Heart right ventricle (tissue), 16 donors: ENCODE measurements at places on chromosomes 12 and 14. TPM values are rescaled to one million over a fixed set of nuclear protein-coding genes. Genes with fewer than 3 reads are reported as not detected.

RILPL2 gene
- 1.8 TPM for total RNA-seq

DNA sequence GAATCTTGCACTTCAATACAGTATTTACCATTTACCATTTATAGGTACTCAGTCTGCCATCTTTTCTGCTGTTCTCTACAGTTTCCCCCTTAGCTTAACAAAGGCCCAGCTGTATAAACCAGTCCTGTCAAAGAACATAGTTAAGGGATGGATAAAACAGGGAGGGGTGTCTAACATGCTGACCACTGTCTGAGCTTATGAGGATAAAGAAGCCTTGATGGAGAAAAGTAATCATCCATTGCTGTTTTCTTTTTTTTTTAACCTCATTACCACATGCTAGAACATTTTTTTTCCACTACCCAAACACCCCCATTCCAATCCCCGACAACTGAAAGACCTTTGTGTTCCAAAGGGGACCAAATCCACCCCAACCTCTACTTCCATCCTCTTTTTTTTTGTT lies 39.9 kb downstream of the SOX5 start:
- H3K36me3 ChIP-seq = no peaks in the 10 kb centered on the region
- no peak for DNase-seq
- no peak overlapping the region for H3K4me3 ChIP-seq

- peaks cover 25% of the 10 kb centered on the region for H3K4me1 ChIP-seq
- H3K36me3 ChIP-seq = no peaks in the 10 kb centered on the region
- no peak overlapping the region for H3K4me3 ChIP-seq
- peak overlapping the region; percentile 25 for H3K27ac ChIP-seq
- DNase-seq = no peak
Observed at GRCh38 chr12:31650918-31651317, 8.6 kb upstream of the ETFBKMT start.

GRCh38 chr12:131087302-131087818 lies 133.7 kb downstream of the ADGRD1 start:
- no peaks in the 10 kb centered on the region for H3K27me3 ChIP-seq
- no peak overlapping the region for H3K27ac ChIP-seq
- H3K36me3 ChIP-seq = no peaks in the 10 kb centered on the region
- no peaks in the 10 kb centered on the region for H3K4me1 ChIP-seq
- H3K4me3 ChIP-seq = no peak overlapping the region
- no peak for DNase-seq

DNA sequence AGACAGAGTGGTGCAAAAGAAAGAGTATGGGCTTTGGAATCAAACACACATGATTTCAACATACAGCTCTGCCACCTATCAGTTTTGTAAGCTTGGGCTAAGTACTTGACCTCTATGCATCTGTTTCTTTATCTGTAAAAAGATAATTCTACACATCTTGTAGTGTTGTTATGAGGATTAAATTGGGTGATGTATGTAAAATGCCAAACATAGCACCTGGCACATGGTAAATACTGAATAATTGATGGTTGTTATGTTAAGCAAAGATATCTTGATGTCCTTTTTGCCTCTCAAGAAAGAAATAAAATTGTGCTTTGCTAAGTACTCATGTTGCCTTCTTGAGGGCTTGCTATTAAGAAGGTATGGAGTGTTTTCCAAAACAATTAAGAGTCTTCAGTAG lies 2.3 kb upstream of the CSRP2 start:
- H3K36me3 ChIP-seq = no peaks in the 10 kb centered on the region
- H3K4me3 ChIP-seq = no peak overlapping the region
- no peak for DNase-seq
- no peaks in the 10 kb centered on the region for H3K27me3 ChIP-seq
- peaks cover 2% of the 10 kb centered on the region for H3K4me1 ChIP-seq

DNA sequence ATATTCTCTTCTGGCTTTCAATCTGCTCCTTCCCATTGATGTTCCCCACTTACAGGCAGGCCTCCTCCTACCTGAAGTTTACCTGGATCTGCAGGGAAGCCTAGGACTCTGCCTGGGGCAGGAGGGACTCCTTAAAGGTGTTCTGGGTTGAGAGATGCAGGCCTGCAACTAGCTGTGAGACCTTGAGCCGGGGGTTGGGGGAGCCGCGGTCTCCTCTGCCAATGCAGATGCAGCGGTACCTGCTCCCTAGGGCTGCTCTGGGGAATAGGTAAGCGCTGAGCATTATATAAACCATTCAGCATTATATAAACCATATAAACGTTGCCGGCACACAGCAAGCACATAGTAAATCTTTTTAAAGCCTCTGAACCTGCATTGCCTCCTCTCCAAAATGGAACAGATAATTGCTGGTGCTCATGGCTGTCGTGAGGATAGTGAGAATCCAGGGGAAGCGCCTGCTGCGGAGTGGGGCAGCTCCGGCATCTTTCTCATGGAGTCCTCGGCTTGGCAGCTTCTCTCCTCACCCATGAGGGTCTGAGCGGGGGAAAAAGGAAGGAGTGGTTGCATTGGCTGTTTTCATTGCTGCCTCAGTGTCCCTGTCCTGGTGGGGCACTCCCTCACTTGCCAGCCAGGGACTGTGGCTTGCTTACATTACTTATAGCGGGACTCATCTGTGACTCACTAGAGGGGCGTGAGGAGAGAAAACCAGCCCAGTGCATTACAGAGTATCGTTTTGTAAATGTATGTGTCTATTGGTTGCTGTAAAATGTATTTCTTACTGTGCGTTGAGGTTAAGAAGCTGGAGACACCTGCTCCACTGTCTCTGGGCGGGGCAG lies 12.5 kb upstream of the KRT80 start:
- no peak for DNase-seq
- H3K36me3 ChIP-seq = no peaks in the 10 kb centered on the region
- H3K4me3 ChIP-seq = no peak overlapping the region
- H3K4me1 ChIP-seq = peaks cover 18% of the 10 kb centered on the region

GRCh38 chr14:92680781-92681650 lies 67.4 kb downstream of the LGMN start:
- H3K4me3 ChIP-seq = no peak overlapping the region
- no peaks in the 10 kb centered on the region for H3K27me3 ChIP-seq
- H3K36me3 ChIP-seq = peaks cover 45% of the 10 kb centered on the region
- peaks cover 28% of the 10 kb centered on the region for H3K4me1 ChIP-seq

- no peaks in the 10 kb centered on the region for H3K27me3 ChIP-seq
- no peak for DNase-seq
- H3K4me3 ChIP-seq = no peak overlapping the region
- H3K36me3 ChIP-seq = no peaks in the 10 kb centered on the region
Observed at GRCh38 chr14:24064856-24065255, 6.5 kb upstream of the CPNE6 start.

- DNase-seq = no peak
- H3K36me3 ChIP-seq = no peaks in the 10 kb centered on the region
- no peaks in the 10 kb centered on the region for H3K27me3 ChIP-seq
- H3K4me1 ChIP-seq = no peaks in the 10 kb centered on the region
- H3K4me3 ChIP-seq = no peak overlapping the region
Observed at GRCh38 chr14:46245276-46245675, 406.3 kb downstream of the RPL10L start.

DNA sequence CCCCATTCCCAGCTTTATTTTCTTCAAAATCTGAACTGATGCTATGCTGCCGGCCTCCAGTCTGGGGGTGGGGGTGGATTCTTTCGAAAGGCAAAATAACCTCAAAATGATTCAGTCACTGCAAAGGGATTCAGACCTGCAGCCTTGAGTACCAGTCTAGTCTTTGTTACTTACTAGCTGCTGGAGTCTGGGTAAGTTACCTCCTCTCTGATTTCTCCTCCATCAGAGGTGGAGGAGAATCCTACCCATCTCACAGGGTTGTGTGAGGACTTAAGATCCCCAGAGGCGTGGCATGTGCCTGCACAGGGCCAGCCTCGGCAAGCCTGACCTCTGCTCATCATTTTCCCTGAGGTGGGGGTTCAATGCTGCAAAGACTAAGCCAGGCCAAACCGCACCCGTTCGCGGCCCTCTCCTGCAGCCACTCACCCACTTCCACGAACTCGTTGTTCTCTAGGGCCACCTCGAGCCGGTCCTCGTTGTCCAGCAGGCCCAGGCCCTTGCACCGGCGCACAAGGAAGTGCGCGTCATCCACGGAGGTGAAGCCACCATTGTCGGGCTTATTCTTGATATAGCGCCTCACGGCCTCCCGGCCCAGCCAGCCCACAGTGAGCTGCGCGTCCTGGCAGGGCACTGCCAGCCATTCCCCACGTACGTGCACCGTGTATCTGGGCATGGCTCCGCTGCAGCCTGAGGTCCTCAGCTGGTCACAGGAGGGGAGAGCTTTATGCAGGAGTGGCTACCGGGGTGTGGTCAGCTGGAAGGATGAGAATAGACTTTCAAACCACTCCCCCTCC lies 709 bp downstream of the HAL start:
- H3K4me1 ChIP-seq = peaks cover 5% of the 10 kb centered on the region
- no peak overlapping the region for H3K27ac ChIP-seq
- H3K4me3 ChIP-seq = no peak overlapping the region
- H3K36me3 ChIP-seq = peaks cover 8% of the 10 kb centered on the region
